ENCODE measurements at places on chromosomes 3 and 15.

GRCh38 chr3:123656691-123657090, 71.8 kb upstream of the HACD2 start:
- DNase-seq = no peak

- DNase-seq = no peak
These were observed 723 bp upstream of the DRD3 start for GRCh38 chr3:114179575-114179974.

DNA sequence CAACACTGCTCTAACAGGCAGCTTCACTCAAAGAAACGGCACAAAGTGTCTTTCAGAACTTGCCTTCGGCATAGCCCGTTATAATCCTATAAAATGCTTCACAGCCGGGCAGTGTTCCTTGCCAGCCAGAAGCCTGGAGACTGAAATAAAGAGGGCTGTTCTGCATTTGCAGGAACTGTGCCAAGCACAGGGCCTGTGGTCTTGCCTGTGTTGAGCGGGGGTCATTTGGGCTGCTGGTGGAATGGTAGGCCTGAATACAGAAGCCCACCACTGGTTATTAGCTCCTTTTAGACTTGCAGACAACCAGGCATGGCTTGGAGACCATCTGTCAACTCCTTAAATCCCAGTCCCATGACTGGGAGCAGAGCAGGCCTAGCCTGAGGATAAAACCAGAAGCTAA, 4.7 kb upstream of the ARHGEF3 start:
- DNase-seq = no peak

DNA sequence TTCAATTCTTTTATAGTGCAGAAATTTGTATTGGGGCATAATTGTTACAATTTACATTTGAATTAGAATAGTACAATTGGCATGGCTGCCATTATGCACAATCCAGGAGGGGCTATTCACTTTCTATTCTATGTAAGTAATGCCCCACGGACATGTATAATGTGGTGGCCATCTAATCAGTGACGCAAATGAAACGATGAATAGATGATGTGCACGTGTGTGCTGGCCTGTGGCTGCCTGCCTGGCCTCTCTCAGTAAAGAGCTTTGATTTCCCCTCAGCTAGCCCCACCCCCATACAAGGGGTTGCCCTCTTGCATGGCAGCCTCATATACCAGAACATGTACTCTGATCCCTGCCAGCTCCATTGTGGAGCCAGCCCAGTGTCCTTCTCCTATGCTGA, 86.5 kb downstream of the BOC start:
- DNase-seq = no peak

- no peak for DNase-seq
These were observed 102.9 kb upstream of the CHRM5 start for GRCh38 chr15:33865416-33865815.

- DNase-seq = no peak
These were observed 33.5 kb downstream of the COPS2 start for GRCh38 chr15:49121901-49122300.

- no peak for DNase-seq
These were observed 9.2 kb downstream of the SLTM start for GRCh38 chr15:58924327-58924726.

DNA sequence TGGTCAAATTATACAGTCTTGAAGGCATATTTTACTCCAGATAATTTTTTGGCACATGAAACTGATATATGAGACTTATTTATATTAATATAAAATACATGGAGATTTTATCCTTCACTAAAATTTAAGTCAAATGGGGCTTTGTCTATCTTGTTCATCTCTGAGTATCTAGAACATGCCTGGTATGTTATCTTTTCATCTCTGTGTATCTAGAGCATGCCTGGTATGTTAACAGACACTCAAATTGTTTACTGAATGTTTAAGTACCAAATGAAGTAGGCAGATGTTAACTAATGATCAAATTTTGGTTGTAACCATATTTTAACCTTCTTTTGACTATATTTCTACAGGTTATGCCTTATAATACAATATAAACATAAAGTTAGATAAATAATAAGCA, 7.7 kb downstream of the GTF2A2 start:
- DNase-seq = no peak

DNA sequence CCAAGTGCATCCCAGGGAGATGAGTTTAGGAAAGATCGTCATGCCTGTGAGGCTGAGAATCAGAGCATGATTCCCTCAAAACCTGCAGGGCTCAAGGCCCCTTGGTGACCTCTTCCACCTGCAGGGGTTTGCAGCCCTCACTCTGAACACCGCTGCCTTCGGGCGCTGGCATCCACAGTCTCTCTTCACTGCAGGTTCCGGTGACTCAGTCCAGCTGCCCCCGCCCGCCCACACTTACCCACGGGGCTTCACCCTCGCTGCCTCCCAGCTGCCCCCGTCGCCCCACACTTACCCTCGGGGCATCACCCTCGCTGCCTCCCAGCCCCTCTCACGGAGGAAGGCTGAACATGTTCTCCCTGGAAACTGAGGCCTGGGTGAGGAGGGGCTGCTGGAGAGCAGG, 277.1 kb downstream of the XXYLT1 start:
- no peak for DNase-seq

DNA sequence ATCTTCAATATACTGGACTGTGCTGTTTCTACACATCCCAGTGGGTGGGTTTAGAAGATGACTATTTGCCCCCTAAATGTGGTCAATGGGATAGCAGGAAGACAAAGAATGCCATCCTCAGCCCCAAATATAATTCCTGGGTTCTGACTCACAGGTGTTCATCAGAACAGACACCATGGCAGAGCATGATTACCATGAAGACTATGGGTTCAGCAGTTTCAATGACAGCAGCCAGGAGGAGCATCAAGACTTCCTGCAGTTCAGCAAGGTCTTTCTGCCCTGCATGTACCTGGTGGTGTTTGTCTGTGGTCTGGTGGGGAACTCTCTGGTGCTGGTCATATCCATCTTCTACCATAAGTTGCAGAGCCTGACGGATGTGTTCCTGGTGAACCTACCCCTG, 3.0 kb downstream of the CXCR6 start:
- DNase-seq = no peak

GRCh38 chr3:120302361-120302760, 17.3 kb upstream of the GPR156 start:
- DNase-seq = no peak

GRCh38 chr15:79037848-79038247, 52.7 kb downstream of the RASGRF1 start:
- no peak for DNase-seq

DNA sequence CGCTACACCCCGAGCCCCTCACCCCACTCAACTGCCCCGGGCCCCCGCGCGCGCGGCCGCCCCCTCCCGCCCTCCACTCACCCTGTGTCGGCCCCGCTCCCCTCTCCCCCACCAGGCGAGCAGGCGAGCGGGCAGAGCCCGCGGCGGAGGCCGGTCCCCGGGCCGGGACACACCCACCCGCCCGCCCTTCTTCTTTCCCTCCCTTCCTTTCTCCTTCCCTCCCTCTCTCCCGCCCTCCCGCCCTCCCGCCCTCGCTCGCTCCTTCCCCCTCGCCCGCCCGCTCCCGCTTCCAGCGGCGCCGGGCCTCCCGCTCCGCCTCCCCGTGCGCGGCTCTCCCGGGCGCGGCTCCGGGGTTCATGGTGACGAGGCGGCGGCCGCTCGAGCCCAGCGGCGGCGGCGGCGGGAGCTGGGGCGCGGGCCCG, at the start of gene CTDSPL:
TSS of gene CTDSPL (plus strand) at position 261 of the 422 bp plus-strand sequence. CDS start 320 bp downstream, outside the sequence.
- no peak for DNase-seq

DNA sequence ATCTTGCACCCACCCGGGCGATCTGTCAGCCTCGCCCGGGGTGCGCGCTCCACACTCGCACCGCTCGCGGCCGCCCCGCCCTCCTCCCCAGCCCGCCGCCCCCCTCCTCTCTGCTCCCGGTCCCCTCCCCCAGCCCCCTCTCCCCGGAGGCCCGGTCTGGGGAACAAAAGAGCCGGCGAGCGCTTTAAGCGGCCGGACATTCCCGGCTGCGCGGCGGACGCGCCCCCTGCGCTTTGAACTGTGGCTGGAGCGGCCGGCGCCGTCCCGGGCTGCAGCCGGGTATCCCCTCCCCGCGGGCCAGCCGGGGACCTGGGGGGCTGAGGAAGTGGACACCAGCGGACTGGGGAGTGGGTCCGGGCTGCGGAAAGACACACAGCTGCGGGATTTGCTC, at the start of gene IGDCC3:
TSS of gene IGDCC3 (minus strand) at position 27 of the 391 bp plus-strand sequence. CDS start 214 bp downstream, outside the sequence.
- no peak for DNase-seq

DNA sequence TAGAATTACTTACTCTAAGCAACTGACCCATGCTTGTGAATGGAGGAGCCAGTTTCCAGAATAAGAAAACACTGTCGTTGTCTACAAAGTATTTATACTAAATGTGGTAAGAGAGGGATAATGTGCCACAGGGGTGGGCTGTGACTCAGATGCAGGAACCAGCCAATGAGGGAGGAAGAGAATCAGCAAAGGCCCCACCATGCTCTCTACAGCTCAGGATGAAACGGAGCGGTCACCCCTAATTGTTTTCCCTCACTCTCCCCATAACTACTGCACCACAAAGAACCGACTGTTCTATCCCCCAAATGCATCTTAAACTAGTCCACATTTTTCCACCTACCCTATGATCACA, 44.5 kb downstream of the BFSP2 start:
- no peak for DNase-seq

DNA sequence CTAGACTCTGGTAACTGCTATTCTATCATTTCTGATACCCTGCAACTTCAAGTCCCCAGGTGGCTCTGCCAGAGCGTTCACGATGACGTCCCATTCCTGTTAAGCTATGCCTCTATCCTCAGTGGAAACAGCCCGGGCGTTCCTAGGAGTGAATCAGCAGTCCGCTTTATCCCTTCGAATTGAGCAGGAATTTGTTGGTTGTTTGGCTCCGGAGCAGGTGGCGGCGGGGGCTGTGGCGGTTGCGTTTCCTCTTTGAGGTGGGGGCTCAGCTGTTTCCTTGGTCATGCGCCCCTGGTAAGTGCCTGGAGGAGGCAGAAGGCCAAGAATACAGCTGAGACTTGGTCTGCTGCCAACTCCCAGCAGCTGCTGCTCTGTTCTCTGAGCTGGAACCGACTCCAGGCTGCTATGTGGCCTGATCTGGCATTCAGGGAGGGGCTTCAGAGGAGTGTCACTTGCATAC, 25.2 kb downstream of the ARPP21 start:
- peak; percentile 78 for DNase-seq

- DNase-seq = no peak
These were observed 5.6 kb upstream of the MFGE8 start for GRCh38 chr15:88918738-88919137.

DNA sequence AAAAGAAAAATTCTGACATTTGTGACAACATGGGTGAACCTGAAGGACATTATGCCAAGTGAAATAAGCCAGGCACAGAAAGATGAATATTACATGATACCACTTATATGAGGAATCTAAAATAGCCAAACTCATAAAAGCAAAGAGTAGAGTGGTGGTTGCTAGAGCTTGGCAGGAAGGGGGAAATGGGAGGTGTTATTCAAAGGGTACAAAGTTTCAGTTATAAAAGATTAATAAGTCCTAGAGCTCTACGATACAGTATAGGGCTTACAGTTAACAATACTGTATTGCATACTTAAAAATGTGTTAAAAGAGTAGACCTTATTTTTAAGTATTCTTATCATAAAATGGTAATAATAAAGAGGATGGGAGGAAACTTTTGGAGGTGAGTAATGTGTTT, 111.6 kb upstream of the NR2E3 start:
- no peak for DNase-seq

DNA sequence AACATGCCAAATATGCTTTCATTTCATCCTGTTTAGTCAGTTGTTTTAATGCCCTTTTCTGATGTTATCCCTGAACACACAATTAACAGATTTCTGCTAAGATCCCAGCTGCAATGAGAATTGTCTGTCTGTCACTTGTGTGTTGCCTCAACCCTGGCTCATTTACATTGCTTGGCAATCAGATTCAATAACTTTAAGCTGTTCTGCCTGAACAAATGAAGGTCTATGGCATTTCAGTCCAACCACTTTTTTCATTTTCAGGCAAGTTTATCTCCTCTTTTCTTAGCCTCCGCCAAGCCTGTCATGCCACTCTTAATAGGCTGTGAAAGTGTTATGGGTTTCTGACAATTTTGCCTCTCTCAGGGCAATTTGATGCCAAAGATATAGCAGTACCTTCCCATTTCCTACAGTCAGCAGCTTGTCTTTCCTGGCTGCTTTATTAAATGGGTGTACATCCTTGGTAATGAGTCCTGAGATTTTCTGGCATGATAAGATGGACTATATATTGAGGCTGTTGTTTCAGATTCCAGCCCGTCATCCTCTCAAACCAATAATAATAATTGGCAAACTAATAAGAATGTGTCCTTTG, 68.7 kb upstream of the ADAMTS9 start:
- DNase-seq = no peak

DNA sequence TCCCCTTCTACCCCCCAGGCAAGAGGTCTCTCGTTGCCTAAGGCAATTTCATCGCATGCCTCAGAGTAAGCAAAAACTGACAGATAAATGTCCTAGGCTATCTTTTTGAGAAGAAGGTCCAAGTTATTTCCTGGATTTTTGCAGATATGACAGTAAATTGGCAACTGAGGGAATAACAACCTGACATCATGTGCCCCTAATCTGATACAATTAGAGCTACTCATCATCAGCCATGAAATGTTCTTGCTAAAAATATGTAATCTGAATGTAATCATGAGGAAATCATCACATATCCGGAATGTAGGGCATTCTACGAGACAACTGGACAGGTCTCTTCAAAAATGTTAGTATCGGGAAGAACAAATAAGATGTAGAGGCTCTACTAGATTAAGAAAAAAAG, 44.1 kb downstream of the TNIK start:
- no peak for DNase-seq

- no peak for DNase-seq
These were observed 61.8 kb upstream of the P3H2 start for GRCh38 chr3:190182418-190183043.

DNA sequence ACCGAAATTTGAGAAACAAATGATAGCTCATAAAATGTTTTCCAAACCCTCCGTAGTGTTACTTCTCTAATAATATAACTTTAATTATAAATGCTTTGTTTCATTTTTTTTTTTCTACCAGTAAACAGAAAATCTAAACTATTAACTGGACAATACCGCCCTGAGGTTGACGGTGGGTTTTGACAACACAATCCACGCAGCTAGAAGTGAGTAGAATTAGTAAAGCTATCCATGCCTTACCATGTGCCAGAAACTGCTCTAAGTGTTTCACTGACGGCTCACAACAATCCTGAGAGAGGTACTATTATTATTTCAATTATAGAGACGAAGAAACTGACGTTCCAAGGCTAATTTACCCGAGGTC, 410 bp downstream of the NDUFAF1 start:
- peak; percentile 10 for DNase-seq

DNA sequence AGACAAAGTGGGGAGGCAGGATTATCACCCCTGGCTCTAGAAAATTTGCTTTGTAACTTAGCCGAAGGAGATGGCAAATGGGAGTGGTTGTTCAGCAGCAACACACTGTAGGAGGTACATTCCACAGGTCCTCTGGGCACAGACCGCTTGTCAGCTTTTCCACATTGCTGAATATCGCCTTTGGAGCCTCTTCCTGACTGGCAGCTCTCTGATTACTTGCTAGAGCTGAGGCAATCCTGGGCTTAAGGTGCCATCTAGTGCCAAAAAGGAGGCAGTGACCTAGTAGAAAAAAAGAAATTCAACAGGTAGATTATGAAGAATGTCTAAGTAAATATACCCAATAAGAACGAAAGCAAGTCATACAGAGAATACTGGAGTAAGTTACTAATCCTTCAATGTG, 13.1 kb upstream of the SCN5A start:
- DNase-seq = no peak

Measured in right renal cortex interstitium (tissue), 3 donors.